ENCODE measurements at places on chromosomes 5 and 9. TPM values are rescaled to one million over a fixed set of nuclear protein-coding genes. Genes with fewer than 3 reads are reported as not detected.

DNA sequence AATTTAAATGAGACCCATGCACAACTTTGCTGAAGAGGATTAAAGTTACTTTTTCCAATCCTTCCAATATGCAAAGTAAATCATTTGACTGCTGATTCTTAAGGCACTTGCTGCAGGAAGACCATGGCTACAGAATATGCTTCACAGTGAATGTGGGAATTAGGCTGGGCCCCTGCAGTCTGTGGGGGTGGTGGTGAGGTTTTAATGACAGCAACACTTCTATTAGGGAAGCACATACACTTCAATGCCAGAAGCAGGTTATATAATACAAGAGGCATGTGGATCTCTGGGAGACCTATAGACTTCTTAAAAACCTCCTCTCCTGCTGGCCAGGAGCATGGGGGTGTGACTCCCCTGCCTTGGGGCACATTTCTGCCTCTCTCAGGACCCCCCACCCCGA lies 124.5 kb upstream of the KLF9 start:
- DNase-seq: no peak

GRCh38 chr5:152151940-152152339 lies 227.3 kb upstream of the GLRA1 start:
- DNase-seq: peak; percentile 18

- no peak for DNase-seq
These were observed 71.2 kb downstream of the EPB41L4B start for GRCh38 chr9:109249615-109250014.

DNA sequence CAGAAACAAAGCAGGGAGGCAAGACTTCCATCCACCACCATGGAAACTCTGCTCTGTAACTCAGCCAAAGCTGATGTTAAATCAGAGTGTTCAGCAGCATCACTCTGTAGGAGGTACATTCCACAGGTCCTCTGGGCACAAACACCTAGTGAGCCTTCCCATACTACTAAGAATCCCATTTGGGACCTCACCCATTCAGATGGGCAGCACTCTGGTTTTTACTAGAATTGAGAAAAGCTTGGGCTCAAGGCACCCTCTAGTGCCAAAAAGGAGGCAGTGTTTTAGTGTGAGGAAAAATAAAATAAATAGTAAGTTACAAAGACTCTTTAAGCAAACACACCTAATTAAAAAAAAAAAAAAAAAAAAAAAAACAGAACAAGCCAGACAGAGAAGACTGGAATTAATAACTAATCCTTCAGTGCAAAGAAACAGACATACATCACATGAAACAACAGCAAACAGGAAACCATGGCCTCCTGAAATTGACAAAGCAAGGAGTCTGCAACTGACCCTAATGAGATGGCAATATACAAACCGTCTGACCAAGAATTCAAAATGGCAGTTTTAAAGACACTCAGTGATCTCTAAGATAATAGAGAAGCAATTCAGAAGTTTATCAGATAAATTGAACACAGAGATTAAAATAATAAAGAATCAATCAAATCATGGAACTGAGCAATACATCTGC lies 159.5 kb downstream of the GNA14 start:
- peak; percentile 44 for DNase-seq

- DNase-seq: peak; percentile 69
These were observed 7.2 kb upstream of the RNF38 start for GRCh38 chr9:36407122-36407723.

GRCh38 chr5:6379246-6379645 lies 899 bp upstream of the MED10 start:
- no peak for DNase-seq

- DNase-seq: peak; percentile 87
These were observed 16.7 kb upstream of the KIF27 start for GRCh38 chr9:83937861-83938455.

DNA sequence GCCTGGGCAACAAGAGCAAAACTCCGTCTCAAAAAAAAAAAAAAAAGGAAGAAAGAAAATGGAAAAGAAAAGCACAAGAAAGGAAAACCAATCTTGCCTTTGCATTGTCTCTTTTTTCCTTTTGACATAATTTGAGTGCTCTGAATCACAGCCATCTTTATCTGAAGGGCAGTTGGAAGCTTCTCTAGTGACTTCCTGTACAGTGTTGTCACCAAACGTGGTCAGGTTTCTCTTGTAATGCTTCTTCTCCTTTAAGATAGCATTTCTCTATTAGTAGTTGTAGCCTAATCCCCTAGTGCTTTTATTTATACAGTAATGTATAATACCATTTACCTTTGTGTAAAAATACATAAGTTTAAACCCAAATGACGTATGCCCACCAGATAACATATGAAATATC lies 18.1 kb downstream of the PRKACG start:
- no peak for DNase-seq

DNA sequence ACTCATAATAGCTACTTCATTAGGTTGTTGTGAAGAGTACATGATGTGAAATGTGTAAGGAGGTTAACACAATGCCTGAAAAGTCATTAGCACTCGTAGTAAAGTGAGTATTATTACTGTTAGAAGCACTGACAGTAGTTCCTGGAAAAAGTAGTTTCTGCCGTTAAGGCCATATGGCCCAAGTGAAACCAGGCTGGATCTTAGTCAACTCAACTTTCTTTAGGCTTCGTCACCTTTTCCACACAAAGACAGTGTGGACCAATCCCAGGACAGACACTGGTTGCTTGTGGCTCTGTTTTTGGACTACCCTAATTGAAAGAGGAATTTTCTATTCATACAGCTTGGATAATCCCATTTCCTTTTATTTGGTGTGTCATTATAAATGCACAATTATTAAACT lies 29.4 kb upstream of the CKMT2 start:
- no peak for DNase-seq

DNA sequence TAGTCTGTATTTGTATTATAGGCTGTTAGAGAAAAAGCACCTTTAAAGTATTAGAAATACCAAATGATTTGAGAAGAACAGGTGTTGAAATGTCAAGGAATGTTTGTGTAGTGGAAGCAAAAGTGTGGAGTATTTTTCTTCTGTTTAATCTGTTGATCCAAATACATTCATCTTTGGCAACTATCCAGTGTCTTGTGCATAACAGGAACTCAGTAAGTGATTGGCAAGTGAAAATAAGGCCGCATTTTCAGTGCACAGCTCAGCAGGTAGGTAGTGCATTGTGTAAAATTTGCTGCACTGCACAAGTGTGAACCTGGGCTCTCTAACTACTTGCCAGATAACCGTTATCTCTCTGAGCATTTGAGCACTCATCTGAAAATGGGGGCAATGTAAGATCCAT lies 61.8 kb downstream of the CHSY3 start:
- no peak for DNase-seq

DNA sequence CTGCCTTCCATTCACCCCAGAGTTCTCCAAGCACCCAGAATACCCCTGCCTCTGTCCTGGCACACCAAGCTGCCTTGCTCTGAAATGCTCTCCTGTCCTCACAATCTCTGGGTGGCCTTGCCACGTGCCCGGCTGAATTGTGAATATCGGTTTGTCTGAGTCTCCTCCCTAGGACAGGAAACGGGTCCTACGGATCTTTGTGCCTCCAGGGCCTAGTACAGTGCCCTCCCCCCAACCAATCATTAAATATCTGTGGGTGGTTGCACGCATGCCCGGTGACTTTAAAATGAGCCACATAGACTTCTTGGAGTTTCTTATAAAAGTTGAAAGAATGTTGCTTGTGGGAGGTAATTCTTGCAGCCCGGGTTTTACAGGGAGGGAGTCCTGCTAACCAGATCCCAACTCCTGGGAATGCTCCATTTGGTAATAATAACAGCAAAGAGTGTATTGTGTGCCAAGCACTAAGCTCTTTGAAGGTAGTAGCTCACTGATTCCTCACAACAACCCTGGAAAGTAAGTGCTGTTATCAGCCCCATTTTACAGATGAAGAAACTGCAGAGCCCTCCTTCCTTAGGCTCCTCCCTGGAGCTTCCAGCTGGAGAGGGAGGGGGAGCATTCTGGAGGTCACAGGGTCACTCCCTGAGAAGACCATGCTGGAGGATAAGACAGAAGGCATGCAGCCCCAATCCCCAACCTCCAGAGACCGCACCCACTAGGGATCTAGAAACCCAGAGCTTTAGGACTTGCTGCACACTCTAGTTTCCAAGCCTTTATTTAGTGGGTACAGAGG lies 23.4 kb downstream of the URM1 start:
- DNase-seq: peak; percentile 2

DNA sequence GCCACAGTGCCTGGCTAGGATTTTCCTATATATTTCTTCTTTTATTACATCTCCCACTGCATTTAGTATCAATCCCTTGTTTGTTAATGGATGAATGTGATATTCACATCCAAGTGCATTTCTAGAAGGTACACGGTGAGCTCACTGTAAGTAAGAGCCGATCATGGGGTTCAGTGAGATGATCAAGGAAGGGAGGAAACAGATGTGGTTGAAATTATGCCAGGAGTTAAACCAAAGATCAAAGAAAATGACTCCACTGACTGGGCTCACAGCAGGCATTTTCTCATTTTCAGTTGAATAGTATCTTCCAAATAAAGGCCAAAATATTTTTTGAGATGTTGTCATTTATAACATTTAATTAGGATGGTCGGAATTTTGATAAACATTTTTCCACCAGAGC lies 97.8 kb downstream of the CFAP90 start:
- no peak for DNase-seq

GRCh38 chr9:91075279-91075678 lies 273.7 kb downstream of the SYK start:
- no peak for DNase-seq

GRCh38 chr5:136205941-136206340 lies 13.0 kb upstream of the SMIM32 start:
- DNase-seq: no peak

DNA sequence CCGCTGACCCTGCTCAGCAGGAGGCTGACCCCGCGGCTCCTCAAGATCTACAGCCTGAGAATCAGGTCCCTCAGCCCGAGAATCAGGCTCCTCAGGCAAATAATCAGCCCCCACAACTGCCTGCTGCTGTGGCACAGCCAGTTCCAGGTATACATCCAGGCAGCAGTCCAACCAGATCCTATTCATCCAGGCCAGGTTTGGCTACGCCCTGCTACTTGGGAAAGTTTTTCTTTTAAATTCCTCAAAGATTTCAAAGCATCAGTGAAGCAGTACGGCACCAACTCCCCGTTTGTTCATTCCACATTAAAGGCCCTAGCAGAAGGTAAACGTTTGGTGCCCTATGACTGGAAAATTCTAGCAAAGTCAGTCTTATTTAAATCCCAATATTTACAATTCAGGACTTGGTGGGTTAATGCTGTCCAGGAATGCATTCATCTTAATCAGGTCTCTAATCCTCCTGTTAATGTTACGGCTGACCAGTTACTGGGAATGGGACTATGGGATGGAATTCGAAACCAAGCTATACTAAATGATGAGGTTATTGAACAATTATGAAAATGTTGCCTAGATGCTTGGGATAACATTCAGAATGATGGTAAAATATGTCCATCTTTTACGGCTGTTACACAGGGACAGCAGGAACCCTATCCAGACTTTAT lies 102.3 kb downstream of the SYK start:
- DNase-seq: no peak

DNA sequence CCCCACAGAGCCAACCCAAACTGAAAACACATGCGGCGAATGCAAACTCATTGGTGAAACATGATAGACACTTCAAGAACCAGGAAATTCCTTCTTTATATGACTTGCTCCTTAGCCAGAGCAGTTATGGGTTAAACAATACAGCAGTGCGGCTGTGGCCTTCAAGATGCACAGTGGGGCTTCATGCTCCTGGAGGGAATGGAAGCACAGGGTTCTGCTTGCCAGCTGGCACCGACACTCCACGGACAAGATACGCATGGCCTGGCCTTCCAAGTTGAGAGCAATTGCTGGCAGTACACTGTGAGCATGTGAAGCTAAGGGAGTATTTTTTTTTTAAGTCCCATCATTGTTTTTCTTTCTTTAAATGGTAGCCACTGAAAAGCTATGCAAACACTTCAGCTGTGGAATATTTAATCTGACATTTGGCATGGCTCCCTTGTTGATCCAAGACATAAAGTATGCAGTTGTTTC lies 451.6 kb upstream of the CD180 start:
- no peak for DNase-seq

DNA sequence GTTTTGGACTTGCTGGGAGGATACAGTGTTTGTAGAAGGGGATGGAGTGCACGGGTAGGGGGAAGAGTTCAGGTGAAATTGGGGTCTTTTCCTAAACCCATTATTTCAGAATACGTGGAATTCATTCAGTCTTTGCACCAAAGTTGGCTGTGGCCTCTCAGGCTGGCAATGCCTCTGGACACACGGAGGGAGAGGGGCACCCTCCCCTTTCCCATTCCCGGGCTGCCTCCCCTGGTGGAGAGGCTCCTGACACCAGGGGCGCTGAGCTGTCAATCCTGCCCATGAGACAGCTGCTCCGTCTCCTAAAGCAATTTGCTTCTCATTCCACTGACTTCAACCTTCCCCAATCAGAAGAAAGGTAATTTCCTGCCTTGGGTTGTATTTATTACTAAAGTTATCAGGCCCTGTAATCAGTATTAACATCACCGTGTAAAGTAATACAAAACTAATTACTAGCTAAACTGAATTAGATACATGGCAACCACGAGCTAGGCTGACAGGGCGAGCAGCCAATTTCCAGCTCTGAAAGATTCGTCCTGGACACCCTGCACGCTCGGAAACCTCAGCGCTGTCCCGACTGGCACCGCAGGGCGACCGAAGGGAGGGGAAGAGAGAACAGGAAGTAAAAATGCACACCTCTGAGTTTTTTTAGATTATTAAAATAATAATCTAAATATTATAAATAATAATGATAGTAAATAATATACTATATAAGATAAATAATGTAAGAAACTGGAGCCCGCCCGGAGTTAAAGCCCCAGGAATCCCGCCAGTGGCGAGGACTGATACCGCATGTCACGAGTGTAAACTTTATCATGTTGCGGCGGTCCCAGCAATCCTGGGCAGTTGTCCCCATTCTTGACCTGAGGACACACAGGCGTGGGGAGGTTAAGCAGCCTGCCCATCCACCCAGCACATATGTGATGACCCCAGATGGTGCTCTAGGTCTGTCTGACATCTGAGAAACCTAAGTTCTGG lies 6.9 kb upstream of the OLFM1 start:
- no peak for DNase-seq

SH3GL2 gene
- total RNA-seq: 2.9 TPM

PCDHGA5 gene
- total RNA-seq: 0.98 TPM

SH2D3C gene
- 0.26 TPM for total RNA-seq

DMRT3 gene
- total RNA-seq: not detected

CNTFR gene
- not detected for total RNA-seq

NCBP1 gene
- 22.6 TPM for total RNA-seq
